ENCODE measurements at places on chromosomes 16 and 17.

- no peak for DNase-seq
These were observed 4.7 kb upstream of the CHD3 start for GRCh38 chr17:7883781-7884386.

DNA sequence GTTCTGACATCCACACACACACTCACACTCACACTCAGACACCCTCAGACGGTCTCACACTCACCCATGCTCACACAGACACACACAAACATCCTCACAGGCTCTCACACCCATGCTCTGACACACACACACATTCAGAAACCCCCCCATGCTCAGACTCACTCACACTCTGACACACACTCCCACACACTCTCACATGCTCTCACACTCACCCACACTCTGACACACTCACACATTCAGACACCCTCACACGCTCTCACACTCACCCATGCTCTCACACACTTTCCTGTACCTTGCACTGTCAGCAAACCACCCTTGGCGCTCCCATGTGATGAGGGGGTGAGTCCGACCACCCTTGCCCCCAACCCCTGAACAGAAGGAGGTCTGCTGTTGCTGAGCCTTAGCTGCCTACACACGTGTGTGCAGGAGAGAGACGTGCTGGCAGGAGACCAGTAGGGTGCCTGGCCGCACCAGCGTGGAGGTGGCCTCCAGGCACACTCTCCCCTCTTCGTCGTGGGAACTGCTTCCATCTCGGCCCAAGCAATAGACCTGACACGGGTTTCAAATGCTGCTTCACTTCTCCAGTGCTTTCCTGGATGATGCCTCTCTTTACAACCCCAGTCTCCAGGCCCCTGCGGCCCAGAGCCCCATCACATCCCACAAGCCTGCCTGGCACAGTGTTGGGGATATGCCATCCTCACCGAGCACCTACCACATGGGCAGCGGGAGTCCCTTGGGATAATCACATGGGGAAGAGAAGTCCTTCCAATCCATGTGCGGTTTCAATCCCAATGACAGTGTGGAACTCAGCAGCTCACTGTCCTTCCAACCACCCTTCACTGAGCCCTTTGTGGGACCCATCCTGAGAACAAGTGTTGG, 267.8 kb upstream of the FOXF1 start:
- no peak for DNase-seq

GRCh38 chr17:49583889-49584288, 8.2 kb downstream of the NXPH3 start:
- DNase-seq, result no peak

- DNase-seq, result no peak
These were observed 99.8 kb upstream of the TBX2 start for GRCh38 chr17:61299517-61300513.

- DNase-seq, result no peak
These were observed 525.2 kb upstream of the PSMD7 start for GRCh38 chr16:73771196-73772064.

DNA sequence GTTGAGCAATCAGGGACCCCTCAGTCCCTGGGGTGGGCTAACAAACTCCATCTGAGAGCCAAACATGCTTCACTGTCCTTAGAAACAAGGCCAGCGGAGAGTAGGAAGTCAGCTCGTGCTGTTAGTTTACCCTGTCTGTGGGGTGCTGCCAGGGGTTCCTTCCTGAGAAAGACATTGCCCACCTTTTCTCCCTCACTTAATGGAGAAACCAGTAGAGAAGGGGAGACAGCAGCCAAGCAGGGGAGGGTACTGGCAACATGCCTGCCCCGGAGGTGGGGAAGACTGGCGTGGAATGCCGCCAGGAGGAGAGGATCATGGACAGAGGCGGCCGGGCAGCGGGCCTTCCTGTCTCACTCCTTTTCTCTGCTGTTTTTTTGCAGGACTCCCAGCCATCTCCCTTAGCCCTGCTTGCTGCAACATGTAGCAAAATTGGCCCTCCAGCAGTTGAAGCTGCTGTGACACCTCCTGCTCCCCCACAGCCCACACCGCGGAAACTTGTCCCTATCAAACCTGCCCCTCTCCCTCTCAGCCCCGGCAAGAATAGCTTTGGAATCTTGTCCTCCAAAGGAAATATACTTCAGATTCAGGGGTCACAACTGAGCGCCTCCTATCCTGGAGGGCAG, 19.9 kb downstream of the SP2 start:
- DNase-seq, result no peak

- no peak for DNase-seq
These were observed 191.4 kb downstream of the ZNF423 start for GRCh38 chr16:49664221-49665215.

- no peak for DNase-seq
These were observed 32.0 kb upstream of the MRPS23 start for GRCh38 chr17:57881783-57882351.

DNA sequence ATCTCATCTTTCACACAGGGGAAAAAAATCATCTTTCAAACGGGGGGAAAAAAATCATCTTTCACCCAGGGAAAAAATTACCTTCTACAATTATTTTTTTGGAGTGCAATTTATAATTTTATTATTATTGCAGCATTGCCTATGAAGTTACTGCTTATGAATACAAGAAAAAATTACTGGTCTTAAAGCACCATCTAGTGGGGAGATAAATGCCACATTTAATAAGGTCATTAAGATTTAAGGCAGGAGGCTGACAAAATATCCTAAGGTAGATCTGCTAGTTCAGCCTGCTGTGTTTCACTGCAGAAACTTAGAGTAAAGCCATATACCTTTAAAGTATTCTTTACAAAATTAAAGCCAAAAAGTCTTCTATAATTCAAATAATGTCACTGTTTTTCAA, 13.7 kb downstream of the SHCBP1 start:
- DNase-seq, result no peak

GRCh38 chr16:1772908-1773702, at the start of gene MRPS34:
MRPS34 (minus strand) TSS chr16:1773134; CDS start chr16:1773119, 15 bp downstream.
- peak; percentile 88 for DNase-seq

DNA sequence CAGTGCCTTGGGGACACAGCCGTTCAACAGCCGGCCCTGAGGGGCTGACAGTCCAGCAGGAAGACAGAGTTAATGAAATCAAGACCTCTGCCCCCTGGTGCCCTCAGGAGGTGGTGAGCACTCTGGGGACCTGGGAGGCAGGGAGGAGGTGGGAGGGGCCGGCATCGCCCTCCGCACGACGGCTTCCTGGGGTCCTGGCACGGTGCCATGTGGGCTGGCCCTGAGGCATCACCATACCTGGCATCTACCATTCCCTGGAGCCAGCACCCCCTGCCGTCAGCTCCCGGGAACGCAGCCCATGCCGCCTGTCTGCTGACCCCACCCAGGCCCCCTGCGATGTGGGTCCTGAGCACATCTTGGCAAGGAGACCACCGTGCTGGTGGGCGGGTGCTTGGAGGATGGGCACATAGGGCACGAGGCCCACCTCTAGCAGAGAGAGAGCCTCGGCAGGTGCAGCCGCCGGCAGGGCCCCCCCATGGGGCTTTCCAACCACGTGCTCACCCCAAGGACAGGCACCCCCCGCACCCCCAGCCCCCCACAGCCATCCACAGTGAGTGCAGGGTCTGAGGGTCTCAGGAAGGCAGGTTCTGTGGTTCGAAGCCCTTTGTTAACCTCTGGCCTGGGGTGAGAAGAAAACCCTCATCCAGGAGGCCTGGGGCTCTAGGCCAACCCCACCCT, 52.5 kb downstream of the ZFPM1 start:
- peak; percentile 57 for DNase-seq

DNA sequence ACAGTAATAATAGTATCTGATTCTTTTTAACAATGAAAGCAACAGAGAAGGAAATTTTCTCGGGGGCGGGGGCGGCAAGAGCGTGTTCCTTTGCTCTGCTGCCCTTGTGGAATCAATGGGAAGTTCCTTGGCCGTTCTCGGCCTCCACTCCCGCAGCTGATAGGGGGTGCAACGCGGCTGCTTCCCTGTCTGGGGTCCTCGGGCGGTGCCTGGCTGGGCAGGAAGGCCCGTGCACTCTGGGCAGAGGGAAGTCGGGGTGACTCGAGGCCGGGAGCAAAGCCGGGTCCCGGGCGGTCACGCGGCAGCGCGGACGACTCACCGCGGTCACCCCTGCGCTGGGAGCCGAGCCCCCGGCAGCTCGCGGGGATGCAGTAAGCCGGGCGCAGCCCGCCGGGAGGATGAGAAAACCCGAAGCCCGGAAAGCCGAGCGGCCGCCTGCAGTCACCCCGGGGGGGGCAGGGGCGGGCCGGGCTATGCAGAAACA, 2.5 kb downstream of the TUBB3 start:
- no peak for DNase-seq

GRCh38 chr17:59366040-59366757, 34.7 kb downstream of the YPEL2 start:
- DNase-seq, result peak; percentile 46

DNA sequence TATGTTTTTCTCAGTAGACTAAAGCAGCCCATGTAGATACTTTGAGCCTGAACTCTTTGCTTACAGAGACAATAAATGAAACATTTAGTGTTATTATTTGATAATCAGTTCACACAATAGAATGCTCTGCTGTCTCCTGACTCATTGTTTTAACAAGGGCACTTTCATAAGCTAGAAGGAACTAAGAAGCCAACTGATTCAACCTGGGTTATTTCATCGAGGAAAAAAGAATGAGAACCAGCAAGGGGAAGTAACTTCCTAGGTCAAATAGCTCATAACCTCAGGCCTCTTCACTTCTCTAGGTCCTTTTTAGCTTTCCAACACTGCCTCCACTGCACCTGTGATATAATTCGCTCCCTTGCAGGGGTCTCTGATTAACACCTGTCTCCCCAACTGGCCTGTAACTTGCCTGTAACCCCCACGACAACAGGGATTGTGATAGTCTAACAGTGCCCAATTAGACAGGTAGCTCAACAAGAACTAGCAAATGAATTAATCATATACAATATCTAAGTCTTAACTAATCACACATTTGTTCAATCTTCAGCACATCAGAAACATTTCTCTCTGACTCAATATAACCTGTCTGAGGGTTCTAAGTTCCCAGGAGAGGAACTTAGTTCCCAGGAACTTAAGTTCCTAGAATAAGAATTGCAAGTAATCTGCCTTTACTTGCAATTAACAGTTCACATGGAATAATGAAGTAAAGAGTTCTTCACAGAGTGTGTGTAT, 34.8 kb downstream of the RFFL start:
- DNase-seq, result no peak

DNA sequence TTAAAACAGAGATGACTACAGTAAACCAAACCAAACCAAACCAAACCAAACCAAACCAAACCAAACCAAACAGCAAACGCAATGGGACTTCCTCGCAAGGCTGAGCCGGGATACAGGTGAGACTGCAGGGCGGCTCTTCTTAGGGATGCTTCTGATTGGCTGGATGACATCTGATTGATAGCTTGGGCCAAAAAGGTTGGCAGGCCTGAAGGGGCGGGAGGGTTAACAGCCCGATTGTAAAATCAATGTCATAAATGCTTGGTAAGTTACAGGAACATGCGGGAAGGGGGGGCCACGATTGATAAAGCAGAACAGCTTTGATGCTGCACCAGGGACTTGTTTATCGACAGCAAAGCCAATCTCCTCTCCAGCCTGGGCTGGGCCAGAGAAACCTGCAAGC, 86.1 kb downstream of the ZFHX3 start:
- no peak for DNase-seq

DNA sequence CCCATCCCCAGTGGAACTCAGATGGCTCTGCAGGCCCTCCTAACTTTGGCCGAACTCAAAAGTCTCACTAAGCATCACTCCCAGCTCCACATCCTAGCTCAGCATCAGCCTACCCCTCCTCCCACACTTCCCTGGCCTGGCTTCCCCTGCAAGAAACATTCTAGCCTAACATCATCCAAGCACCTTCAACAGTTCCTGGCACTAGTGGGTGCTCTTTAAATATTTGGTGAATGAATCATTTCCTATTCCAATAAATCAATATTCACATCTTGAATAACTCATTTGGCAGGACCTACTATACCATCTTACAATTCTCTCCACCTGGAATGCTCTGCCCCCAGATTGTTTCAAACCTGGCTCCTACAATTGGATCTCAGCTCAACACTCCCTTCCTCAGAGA, 11.0 kb upstream of the BBS2 start:
- DNase-seq, result no peak

- DNase-seq, result no peak
These were observed 16.8 kb upstream of the COG7 start for GRCh38 chr16:23469814-23470213.

DNA sequence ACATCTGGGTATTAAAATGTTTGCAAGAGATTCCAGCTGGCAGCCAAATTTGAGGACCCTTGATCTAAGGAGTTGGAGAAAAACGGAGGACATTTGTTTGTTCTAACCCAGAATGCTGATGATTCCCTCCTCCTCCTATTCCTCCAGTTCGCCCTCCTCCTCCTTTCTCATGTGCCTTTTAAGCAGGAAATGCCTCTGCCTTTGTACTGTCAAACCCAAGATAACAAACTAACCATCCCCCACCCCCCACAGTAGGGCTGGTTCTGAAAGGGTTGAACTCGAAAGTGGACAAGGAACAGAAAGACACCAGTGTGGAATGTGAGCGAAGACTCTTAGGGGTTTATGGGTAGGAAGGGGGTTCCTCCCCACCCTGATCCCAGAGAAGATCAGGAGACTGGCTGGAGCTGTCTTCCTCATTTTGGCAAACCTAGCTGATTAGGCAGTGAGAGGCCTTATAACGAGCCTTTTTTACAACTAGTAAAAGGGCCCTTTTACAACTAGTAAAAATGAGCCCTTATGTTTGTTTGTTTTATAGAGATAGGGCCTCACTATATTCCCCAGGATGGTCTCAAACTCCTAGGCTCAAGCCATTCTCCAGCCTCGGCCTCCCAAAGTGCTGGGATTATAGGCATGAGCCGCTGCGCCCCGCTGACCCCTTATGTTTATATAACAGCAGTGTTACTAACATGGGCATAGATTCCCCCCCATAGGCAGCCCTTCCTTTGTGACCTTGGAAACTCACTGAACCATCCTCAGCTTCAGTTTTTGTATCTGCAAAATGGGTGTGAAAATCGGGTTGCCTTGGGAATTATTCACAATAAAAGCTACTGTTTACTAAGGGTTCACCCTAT, 975 bp downstream of the CHD9 start:
- no peak for DNase-seq

DNA sequence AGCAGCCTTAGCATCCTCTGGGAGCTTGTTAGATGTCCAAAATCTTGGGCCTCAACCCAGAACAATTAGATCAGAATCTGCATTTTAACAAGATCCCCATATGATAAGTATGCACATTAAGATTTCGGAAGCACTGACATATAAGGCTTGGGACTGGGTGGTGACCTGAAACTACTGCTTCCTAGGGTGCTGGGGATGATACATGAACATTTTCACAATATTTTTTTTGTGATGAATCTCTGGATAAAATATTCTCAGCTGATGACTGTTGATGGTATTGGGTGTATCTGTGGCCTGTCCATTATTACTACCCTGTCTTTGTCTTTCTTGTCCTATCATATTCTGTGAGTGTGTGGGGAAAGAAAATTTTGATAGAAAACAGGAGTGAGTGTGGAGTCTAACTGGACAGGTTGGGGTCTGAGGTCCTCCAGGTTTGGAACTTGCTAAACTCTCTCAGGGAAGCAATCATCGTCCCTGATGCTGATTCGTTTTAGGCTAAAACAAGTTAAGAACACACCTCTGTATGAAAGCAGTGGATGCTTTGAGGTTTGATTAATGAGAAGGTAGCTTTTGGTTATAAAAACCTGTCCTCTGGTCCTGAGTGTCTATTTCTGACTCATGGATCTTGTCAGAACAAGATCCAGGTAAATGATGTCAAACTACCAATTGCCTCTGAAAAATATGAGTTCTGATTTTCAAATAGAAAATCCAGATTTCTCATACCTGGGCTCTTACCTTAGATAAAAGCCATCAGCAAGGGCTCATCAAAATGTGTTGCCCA, 23.2 kb downstream of the KRT23 start:
- DNase-seq, result no peak

Data from WERI-Rb-1 (cell line).